CD8-positive, alpha-beta memory T cell (primary cell): ENCODE measurements at places on chromosomes 2 and 18. TPM values are rescaled to one million over a fixed set of nuclear protein-coding genes. Genes with fewer than 3 reads are reported as not detected.

The LYG1 gene
- total RNA-seq: 1.0 TPM

The DOK1 gene
- total RNA-seq: 25.2 TPM

- no peak overlapping the region for H3K4me3 ChIP-seq
- H3K27me3 ChIP-seq: peaks cover 5% of the 10 kb centered on the region
- no peak for DNase-seq
Measured at GRCh38 chr2:152012697-152013096, 86.1 kb downstream of the CACNB4 start.

DNA sequence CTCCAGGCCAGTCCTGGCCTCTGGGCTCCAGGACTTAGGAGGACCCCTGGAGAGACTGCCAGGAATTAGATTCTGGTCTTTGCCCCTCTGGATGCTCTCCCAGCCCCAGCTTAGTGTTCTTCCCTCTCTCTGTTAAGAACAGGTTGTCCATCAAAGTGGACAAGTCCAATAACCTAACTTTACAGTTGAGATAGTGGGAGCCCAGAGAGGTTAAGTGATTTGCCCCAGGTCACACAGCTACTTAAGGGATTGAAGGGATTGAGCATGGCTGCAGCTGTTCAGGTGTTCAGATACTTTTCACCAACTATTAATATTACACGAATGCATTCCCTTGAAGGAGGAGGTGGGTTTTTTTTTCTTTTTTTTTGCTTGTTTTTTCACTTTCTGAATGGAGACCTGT lies 57.6 kb downstream of the EDAR start:
- DNase-seq: no peak
- no peaks in the 10 kb centered on the region for H3K27me3 ChIP-seq
- H3K36me3 ChIP-seq: no peaks in the 10 kb centered on the region
- H3K27ac ChIP-seq: no peak overlapping the region
- no peak overlapping the region for H3K4me3 ChIP-seq

DNA sequence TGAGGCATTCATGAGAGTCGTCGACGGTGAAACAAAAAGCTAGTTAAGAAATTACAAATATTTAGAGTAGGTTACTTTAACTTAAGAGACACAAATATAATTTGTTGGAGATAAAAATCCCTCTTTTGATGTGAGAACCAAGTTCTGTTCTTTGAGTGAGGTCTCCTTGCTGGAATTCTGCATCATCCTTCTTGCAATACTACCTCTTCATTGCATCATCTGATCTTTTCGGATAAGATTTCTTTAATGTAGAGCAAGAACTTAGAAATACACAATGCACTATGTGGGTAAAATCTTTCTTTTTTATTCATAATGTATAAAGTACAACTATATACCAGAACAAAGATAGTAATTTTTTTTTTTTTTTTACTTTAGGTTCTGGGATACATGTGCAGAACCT lies 118.4 kb downstream of the ARL4C start:
- DNase-seq: no peak
- no peak overlapping the region for H3K27ac ChIP-seq

- no peak overlapping the region for H3K27ac ChIP-seq
- DNase-seq: no peak
- H3K4me1 ChIP-seq: peaks cover 34% of the 10 kb centered on the region
- H3K4me3 ChIP-seq: peak overlapping the region; percentile 7
- H3K36me3 ChIP-seq: no peaks in the 10 kb centered on the region
Measured at GRCh38 chr2:12861344-12861930, 144.7 kb downstream of the TRIB2 start.
